Upper lobe of left lung (tissue), 6 donors: ENCODE measurements at places on chromosomes 7 and 10. TPM values are rescaled to one million over a fixed set of nuclear protein-coding genes. Genes with fewer than 3 reads are reported as not detected.

Gene MGAM2
- total RNA-seq = 0.43 TPM

Gene SPDYE6
- total RNA-seq = not detected

DNA sequence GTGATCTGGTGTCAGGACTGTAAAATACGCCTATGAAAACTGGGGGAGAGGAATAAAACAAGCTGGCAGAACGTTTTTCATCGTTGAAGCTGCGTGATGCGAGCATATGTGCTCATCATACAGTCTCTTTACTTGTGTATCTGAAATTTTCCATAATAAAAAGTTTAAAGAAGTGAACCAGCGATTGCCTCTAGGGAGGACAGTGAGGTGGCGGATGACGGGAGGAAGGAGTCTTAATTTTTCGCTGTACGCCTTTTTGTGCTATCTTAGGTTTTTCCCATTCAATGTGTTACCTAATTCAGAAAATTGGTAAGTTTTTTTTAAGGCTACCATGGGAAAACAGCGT, 891 bp upstream of the WAPL start:
- DNase-seq = no peak

- no peak for DNase-seq
These were observed 32.3 kb downstream of the FAM241B start for GRCh38 chr10:69662173-69662877.

DNA sequence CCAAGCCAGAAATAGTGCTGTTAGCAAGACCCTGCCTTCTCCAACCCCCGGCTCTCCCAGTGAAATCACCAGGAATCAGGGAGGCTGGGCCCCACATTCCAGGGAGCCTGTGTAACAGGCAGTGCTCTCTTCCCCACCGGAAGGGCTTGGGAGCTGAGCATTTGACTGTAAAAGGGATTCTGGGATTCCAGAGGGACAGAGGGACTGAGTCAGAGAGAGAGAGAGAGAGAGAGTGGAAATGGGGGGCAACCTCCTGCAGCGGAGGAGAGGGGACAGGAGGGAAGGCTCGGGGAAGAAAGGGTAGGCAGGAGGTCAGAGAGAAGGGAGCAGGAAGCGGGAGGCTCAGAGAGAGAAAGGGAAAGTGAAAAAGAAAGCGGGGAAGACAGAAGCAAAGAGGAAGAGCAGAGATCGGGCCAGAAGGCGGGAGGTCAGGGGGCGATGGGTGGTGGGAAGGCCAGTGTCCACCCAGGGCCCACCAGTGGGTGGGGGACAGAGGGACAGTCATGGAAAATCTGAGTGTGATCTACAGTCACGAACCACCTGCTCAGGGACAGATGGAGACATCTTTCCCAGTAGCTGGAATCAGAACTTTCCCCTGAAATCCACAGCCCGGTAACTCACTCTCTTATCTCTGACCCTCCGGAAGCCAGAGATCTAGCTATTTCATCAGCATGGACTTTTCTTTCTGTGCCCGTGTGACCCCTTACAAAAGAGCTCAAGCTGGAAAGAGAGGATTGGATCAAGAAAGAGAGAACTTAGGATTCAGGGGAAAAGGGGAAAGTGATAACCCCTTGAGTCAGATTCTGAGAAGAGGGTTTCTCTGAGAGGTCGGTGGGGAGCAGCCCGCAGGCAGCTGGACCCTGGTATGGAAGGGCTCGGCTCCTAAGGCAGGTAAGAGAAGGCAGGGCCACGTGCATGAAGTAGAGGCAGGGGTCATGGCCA, 4.6 kb upstream of the SERPINE1 start:
- no peak for DNase-seq

GRCh38 chr7:24824896-24825295, 67.6 kb upstream of the GSDME start:
- DNase-seq = no peak

- no peak for DNase-seq
These were observed 357.8 kb upstream of the C7orf33 start for GRCh38 chr7:148232784-148233183.

DNA sequence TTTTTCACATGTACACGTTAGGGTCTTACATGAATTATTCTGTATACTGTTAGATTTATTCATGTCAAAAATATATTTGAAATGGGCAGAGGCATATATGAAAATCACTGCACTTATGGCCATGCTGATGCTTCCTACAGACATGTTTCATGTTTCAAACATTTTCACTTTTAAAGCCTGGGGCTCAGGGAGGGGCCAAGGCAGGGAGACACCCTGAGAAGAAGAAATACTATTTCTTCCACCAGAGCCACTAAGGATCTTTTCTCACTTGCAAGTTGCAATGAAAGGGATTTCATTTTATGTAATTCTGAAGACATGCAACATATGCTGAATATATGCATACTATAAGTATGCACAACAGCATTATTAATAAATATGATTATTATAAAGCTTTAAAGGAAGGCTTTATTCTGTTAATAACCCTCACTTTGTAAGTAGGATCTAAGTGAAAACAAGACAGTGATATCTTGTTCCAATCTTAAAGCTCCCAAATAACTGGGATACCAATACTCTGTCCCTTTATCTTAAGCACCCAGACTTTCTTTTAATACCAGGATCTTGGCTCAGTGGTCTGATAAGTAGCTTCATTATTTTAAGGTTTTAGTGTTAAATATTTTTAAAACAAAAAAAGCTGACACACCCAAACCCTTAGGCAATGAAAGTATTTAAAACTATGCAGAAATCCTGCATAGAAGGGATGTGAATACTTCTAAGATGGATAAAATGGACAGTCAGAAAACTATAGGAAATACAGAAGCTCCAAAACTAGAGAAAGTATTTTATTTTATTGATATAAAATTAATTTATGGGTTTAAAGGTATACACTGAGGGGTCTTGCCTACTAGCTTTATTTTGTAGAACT, 148.0 kb downstream of the SNX13 start:
- DNase-seq = no peak

GRCh38 chr7:22399091-22399490, 42.1 kb upstream of the RAPGEF5 start:
- DNase-seq = no peak

DNA sequence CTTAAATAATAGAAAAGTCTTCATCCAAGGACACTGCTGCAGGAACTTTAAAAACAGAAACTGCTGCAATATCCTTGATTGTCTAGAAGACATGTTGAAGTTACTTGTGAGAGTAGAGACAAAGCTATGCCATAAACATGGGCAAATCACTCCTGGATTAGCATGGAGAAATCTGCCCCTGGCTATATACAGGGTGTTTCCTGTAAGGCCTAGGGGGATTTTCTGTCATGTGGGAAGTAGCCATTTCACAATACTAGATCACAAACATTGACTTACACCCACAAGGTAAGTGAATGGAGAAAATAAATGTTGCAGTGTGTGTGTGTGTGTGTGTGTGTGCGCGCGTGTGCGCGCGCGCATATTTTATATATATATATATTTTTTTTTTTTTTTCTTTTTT, 35.2 kb upstream of the PDK4 start:
- DNase-seq = no peak
